ENCODE measurements at places on chromosomes 4 and X.

DNA sequence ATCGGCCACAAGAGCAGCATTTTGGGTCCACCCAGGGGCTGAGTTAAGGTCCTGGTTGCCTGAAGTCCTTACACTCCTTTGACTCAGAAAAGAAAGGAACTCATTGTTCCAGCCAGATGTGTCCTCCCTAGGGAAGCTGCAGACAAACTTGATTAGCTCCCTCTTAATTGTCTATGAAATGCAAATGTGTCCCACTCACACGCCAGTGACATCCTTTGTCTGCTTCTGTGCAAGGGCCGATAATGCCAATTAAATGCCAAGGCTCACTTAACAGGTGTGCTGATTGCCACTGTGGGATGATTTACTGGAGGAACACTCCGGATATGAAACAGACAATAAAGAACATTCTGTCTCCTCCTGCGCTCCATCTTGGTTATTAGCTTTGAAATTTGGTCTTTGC, 332.9 kb upstream of the CPEB2 start:
- DNase-seq = no peak

GRCh38 chrX:17623750-17624149, 113.5 kb upstream of the SCML1 start:
- no peak for DNase-seq

- DNase-seq = no peak
These were observed 3.3 kb downstream of the STK32B start for GRCh38 chr4:5054532-5054931.

GRCh38 chr4:93403571-93403970, 425.0 kb upstream of the ATOH1 start:
- no peak for DNase-seq

DNA sequence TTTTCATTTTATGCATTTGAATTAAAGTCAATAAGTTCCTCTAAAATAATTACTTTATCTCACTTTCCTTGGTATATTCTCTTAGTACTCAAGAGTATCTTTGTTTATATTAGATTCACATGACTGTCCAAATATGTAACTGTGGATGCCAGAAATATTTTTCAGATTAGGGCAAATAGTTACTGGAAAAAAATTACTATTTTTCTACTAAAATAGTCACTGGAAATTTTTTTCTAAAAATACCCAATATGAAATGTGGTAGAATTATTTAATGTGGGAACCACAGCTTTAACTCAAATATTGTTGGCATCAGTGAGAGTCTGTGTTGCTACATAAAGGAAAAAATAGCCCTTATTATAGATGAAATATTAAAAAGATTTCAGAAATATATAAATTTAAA, 70.4 kb upstream of the NMU start:
- DNase-seq = no peak

GRCh38 chrX:19172741-19173140, 50.5 kb upstream of the ADGRG2 start:
- DNase-seq = no peak

GRCh38 chr4:16772366-16772850, 126.0 kb downstream of the LDB2 start:
- no peak for DNase-seq
